ENCODE measurements at places on chromosomes 11 and 22. TPM values are rescaled to one million over a fixed set of nuclear protein-coding genes. Genes with fewer than 3 reads are reported as not detected.

DNA sequence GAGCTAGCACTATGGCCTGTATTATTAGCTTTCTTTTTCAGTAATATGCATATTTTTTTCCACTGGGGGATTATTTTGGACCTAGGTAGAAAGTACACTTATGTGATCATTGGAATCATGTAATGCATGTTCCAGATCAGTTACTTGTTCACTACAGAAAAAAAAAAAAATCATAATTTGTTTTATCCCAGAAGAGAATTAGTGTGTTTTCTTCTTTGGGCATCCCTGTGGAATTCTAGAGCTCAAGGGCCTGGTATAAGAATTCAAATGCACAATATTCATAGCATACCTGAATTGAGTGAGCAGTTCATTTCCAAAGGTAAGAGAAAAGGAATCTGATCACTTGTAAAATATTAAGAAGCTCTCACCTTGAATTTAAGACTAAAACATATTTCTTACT, at the start of gene OR5T1:
OR5T1 (plus strand) TSS at position 301 of the 400 bp plus-strand sequence. CDS start 1,485 bp downstream, outside the sequence.
- no peaks in the 10 kb centered on the region for H3K36me3 ChIP-seq
- H3K27me3 ChIP-seq: no peaks in the 10 kb centered on the region
- no peak within 1 kb of the TSS for H3K4me3 ChIP-seq

Gene OLFML1
- not detected for total RNA-seq

Gene DEFB131B
- not detected for total RNA-seq

Gene RASSF10
- not detected for total RNA-seq

DNA sequence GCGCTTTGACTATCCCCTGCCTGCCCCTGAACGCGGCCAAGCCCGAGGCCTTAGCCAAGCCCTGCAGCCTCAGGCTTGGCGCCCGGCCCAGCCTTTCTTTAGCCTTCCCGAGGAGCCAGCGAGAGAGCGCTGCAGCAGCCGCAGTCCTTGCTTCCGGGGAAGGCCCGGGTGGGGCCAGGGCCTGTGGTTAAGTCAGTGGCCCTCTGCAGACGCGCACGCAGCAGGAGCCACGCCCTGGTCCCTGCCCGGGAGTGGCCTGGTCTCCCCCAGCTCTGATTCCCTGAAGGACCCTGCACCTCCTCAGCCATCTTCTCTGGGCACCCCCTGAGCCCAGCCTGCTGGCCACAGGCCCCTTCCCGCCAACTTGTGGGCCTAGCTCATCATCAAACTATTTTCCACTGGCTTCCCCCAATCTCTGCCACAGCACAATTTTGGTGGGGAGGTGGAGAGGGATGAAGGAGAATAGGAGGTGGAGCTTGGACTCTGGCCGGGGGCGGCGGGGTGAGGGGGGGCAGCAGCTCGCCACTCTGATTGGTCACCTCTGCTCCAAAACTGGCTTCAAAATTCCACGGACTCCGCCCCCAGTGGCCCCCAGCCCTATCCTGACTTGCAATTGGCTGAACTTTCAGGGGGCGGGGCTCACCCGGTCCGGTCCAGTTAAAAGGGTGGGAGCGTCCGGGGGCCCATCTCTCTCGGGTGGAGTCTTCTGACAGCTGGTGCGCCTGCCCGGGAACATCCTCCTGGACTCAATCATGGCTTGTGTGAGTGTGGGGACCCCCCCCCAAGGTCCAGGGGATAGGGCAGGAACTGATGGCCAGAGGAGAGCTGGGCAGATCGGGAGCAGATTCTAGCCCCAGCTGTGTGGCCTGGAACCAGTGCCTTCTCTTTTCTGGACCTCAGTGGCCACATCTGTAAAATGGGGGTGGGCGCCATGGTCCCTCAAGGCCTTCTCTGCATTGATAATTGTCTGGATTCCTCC, at the start of gene LGALS1:
LGALS1 (plus strand) TSS at position 686 of the 979 bp plus-strand sequence; CDS start at position 753, 67 bp downstream.
- peaks cover 48% of the 10 kb centered on the region for H3K4me1 ChIP-seq
- peak; percentile 89 for DNase-seq
- peak within 1 kb of the TSS; percentile 93 for H3K27ac ChIP-seq
- H3K36me3 ChIP-seq: peaks cover 14% of the 10 kb centered on the region
- peak within 1 kb of the TSS; percentile 87 for H3K4me3 ChIP-seq

GRCh38 chr11:12682737-12683500, 8.7 kb downstream of the TEAD1 start:
- DNase-seq: no peak
- H3K4me1 ChIP-seq: peaks cover 6% of the 10 kb centered on the region
- no peak overlapping the region for H3K4me3 ChIP-seq
- no peaks in the 10 kb centered on the region for H3K36me3 ChIP-seq
- H3K27me3 ChIP-seq: peaks cover 60% of the 10 kb centered on the region

Gene NEFH
- 4.4 TPM for total RNA-seq

Gene CDC42BPG
- 0.69 TPM for total RNA-seq

Gene ISX
- not detected for total RNA-seq

DNA sequence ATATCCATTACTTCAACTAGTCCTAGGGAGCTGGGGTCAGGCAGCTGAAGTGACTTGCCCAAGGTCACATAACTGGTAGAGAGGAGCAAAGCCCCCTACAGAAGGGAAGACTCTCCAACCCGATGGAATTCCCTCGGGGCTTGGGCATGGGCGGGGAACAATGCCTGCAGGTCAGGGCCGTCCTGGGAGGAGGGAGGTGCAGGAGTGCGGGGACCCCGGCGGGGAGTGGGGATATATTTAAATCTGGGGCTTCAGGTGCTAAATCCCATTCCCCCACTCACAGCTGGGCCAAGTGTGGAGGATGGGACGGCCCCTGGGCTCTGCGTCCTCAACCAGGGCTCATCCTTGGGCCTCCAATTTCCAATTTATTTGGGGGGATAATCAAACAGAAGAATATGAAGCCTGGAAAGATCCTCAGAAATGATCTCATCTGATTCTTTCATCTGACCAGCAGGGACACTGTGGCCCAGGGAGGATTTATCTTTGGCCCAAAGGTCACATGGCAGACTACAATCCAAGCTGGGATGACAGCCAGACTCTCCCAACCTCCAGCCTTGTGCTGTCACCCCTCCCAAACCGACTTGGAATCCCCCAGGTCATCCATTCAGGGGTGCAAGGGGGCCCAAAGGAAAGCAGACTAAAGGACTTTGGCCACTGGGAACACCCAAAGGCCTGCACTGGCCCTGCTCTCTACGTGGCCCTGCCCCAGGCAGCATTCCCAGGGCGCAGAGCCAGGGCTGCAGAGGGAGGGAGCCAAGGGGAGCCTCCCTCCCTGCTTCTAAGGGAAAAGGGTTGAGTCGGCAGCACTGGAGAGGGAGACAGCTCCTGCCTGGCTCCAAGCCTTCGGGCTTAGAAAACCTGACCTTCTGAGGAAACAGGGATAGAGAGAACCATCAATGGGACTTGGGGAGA, 8.7 kb upstream of the C1QTNF6 start:
- peak overlapping the region; percentile 96 for H3K27ac ChIP-seq
- no peak for DNase-seq
- H3K27me3 ChIP-seq: no peaks in the 10 kb centered on the region
- H3K4me3 ChIP-seq: no peak overlapping the region
- H3K4me1 ChIP-seq: peaks cover 58% of the 10 kb centered on the region
- peaks cover 4% of the 10 kb centered on the region for H3K36me3 ChIP-seq

GRCh38 chr22:49934160-49934890, 15.9 kb downstream of the CRELD2 start:
- no peaks in the 10 kb centered on the region for H3K36me3 ChIP-seq
- peak; percentile 71 for DNase-seq
- H3K4me3 ChIP-seq: peak overlapping the region; percentile 69
- H3K27me3 ChIP-seq: no peaks in the 10 kb centered on the region

DNA sequence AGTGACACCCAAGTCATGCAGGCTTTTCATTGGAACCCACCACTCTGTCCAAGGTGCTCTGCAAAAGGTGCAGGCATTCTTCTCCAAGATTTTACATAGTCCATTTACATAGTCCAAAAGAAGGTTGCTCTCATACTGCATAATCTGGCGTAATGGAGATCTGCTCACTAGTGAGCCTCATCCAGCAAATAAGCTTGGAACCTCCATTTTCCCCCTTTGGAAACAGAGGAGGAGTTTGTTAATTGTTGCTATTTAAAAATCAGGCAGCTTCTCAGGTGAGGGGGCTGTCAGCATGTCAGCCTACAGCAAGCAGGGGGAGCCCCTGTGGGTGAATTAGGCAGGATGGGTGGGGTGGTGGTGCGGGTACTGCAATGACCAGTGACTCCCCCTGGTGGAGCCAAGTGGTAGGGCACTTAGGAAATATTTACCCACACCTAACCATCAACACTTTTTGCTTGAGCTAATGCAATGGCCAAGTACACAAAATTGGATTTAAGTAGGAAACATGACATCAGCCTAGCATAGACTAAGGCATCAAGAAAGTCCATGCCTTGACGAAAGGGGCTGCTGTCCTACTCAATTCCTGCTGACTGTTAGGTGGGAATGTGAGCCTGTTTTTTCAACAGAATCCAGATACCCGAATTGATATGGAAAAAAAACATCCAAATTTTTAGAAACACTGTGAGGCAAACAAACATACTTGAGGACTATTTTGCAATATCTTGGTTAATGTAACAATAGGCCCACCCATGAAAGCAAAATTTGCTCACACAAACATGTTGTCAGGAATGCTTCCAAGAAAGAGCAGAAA, 64.5 kb downstream of the AMBRA1 start:
- H3K4me3 ChIP-seq: no peak overlapping the region
- peak overlapping the region; percentile 80 for H3K27ac ChIP-seq
- DNase-seq: peak; percentile 84
- H3K36me3 ChIP-seq: peaks cover 10% of the 10 kb centered on the region

Gene PKP3
- total RNA-seq: 0.40 TPM

Data from activated CD4-positive, alpha-beta memory T cell treated with anti-CD3 and anti-CD28 coated beads for 36 hours (primary cell).